ENCODE measurements at places on chromosomes 4 and X.
A peak's percentile ranks its signal among the peaks of the same experiment; 100 is the strongest.

DNA sequence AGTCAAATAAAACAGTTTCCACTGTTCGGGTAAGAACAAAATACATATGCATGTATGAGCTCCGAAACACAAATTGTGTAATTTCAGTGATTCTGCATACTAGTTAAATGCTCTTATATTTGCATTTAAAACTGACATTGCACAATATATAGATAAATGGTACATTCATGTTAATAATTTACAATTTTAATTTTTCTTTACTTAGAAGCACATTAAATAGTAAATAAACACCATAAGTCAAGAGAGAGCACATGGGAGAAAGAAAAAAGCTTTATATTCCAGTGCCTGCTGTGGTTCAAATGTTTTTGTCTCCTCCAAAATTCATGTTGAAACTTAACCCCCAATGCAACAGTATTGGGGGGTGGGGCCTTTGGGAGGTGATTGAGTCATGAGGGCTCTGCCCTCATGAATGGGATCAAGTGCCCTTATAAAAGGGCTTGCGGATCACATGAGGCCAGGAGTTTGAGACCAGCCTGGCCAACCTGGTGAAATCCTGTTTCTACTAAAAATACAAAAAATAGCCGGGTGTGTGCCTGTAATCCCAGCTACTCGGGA is 322.9 kb downstream of the BCOR start:
- no peak for DNase-seq

- peak; percentile 39 for DNase-seq
These were observed 31.6 kb upstream of the IRAK1 start for GRCh38 chrX:154051201-154051810.

- DNase-seq: no peak
These were observed 43.7 kb upstream of the FAM9C start for GRCh38 chrX:13088156-13088487.

GRCh38 chrX:22666441-22666840 is 333.3 kb upstream of the DDX53 start:
- no peak for DNase-seq

DNA sequence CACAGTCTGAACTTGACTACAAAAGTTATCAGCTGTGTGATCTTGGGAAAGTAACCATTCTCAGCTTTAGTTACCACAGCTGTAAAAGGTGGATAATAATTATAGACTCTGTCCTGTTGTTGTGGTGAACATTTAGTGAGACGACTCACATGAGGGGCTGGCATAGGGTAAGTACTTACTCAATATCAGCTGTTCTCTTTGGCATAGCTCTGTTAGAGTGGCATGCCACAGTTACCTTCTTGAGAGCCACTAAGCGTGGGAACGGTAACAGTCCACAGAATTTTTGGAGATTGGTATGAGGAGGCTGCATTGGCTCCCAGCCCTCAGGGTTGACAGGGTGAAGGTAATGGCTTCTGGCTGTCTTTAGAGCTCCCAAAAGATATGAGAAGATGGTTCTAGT is 13.2 kb upstream of the HAND2 start:
- no peak for DNase-seq

- DNase-seq: no peak
These were observed 32.3 kb downstream of the SH3RF1 start for GRCh38 chr4:169238445-169238844.

GRCh38 chrX:110402091-110402849 is 43.6 kb downstream of the RTL9 start:
- DNase-seq: no peak

DNA sequence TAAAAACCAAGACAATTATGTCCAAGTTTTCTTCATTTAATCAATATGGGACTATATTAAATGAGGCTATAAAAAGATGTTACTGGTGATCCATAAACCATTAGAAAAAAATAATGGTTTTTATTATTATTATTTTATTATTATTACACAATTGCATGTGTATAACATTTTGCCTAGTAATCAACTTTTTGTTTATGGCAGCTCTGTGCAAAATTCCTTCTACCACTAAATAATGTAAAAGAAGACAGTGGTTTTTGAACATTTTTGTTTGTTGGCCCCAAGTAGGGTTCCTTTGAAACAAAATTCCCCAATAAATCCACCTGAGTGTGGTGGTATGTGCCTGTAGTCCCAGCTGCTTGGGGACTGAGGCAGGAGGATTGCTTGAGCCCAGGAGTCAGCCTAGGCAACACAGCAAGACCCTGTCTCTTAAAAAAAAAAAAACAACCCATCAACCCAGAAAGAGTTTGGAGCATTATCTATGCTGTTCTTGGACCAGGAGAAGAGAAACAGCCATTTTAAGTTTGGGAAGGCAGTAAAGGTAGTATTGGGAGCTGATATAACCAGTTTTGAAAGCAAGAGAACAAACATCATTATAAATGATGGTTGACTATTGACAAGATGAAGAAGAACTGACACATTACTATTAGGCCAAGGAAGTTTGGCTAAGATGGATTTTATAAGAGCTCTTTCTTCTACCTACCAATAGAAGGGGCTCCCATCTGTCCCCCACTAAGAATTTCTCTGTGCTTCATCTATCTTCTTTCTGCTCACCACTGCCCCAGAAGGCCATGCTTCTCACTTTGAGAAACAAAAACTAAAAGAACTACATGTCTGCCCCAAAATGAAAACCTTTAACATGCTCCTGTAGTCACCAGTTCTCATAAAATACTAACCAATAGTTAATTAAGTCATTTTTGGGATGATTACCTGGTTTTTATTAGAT is 2.2 kb downstream of the TMEM156 start:
- DNase-seq: no peak

DNA sequence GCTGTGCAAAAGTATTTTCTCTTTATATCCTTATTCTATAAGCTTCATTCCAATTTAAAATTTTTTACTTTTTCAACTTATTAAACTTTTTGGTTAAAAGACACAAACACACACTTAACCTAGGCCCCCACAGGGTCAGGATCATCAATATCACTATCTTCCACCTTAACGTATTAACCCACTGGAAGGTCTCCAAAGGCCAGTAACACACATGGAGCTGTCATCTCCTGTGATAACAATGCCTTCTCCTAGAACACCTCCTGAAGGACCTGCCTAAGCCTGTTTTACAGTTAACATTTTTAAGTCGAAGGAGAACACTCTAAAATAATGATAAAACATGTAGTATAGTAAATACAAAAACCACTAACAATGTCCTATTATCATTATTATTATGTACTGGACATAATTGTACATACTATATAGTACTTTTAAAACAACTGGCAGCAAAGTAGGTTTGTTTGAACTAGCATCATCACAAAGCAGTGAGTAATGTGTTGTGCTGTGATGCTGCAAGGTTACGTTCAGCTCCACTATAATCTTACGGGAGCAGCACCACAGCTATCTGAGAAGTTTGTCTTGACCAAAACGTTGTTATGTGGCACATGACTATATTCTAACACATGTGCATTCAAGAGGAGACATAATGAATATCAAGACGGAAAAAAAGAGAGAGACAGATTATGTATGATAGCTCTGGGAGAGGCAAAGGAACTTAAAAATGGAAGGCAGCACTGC is 33.7 kb downstream of the DHX15 start:
- no peak for DNase-seq

DNA sequence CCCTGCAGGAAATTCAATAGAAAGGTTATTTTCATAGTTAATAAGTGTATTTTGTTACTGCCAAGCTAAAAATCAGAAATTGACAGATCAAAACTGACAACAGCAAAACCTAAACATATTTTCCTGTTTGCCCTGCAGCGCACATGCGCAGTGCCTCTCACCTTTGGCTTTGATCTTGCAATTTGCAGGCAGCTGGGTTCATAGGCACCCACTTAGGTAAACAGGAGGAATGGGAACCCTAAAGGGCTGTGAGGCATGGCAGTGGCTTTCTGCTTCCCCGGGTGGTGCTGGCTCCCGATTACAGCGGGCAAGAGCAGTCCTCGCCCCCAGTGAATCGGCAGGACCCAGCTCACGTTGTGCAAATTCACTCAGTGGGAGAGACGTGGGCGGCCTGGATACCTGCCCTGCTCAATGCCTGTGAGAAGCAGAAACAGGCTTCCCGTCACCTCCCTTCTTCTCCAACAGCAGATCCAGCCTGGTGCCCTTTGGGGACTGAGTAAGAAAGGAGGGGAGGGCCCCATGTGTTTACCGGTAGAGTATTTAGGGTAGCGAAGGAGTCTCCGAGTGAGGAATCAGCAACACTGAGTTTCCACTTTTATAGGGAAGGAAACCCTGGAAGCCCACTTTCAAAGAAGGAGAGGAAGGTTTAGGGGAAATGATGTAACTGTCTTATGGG is 25.7 kb downstream of the CCKAR start:
- DNase-seq: no peak

DNA sequence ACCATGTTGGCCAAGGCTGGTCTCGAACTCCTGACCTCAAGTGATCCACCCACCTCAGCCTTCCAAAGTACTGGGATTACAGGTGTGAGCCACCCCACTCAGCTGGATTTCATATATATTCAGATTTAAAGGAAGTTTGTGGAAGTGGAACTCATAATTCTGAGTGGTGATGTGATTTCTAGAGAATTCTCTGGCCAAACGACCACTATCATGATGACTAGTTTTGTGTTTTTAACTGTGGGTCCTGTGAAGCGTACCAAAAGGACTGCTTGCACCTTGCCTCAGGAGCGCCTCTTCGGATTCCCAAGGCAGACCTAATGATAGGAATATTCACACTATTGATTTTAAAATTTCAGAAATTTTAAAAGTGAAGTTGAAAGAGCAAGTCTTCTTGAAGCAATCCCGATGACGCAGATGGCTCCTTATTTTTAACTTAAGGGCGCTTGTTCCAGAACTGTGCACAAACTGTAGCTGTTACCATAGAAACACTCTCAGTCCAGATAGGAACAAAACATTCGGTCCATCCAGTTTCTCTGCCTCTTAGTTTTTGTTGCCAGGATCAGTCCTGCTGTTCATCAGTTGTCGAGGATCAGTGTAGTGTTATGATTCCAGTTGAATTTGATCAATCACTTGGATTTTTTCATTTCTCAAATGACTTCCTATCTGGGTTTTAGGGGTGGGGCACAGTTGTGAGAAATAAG is 51.7 kb upstream of the CLCN4 start:
- DNase-seq: no peak

DNA sequence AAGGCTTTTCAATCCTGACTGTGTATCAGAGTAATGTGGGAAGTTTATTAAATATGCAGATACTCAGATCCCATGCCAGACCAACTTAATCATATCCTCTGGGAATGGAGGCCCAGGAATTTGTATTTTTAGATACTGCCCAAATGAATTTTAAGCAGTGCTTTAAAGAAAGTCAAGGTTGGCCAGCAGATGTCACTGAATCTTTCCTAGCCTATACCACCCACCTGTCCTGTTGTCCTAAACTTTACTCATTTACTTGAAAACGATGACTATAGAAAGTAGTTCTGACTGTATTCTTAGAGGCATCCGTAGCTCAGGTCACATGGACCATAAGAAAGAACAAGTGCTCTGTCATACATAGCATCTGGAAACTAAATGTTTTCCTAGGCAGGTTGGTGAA is 79.9 kb downstream of the AMOT start:
- no peak for DNase-seq

DNA sequence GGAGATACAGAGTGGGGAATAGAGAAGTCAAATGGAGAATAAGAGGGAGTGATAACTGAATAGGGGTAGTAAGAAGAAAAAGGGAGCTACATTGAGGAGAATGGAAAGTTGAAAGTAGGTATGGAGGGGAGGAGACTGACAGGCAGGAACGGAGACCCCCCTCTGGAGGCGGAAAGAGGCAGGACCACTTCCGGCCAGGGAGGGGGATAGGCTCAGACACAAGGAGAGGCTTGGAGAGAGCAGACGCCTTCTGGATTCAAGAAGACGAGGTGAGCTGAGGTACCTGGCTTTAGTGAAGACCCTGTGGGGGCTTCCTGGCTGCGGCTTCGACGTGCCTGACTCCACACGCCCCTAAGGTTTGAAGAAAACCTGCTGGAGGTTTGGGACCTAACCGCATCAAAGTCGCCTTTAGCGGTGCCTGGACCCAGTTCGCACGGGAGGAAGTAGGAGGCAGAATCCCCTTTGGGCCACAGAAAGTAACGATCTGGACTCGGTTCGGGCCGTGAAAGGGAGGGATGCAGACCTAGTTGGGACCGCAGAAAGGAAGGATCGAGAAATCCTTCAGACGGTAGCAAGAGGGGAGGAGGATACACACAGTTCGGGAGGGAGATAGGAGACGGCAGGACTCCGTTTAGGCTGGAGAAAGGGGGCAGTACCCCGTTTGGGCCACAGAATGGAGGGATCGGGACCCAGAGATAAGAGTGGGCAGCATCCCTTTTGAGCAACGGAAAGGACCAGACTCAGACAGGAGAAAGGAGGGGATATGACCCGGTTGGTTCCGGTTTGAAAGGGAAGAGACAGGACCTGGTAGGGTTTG is at the start of gene TRO:
Gene TRO, plus strand, starts transcription at position 215 of the 817 bp plus-strand sequence. CDS start 1,423 bp downstream, outside the sequence.
- DNase-seq: peak; percentile 4

DNA sequence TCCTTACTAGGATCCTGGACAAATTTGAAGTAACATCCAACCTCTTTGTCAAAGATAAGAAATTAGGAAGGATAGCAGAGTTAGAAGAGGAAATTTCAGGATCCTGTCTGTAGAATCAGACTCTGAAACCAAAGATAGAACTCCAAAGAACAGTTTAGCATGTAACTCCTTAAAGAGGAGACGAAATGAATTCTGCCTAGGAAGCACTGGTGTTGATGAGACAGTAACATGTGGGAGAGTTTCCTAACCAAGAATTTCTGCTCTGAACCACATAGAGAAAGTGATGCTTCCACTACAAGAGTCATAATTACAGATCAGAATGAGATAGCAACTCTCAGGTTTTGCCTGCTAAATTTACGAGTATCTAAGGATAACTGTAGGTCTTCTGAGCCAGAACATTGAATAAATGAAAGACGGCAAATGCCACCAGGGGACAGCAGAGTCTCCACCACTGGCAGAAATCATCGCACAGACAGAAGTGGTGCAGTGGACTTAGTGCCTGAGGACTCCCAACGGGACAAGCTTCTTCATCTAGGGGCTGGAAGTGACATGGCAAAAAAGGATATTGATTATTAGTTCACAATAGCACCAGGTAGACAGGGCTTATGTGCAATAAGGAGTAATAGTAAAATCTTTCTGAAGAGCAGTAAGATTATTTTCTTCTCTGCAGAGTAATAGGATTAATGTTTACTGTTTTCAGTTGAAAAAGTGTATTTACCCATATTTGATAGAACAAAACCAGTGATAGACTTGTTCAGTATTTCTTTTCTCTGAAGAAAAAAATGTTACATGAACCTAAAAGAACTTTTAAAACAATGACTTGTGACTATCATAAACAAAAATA is 6.7 kb upstream of the PPID start:
- peak; percentile 63 for DNase-seq

- DNase-seq: no peak
These were observed 477.0 kb downstream of the GBA3 start for GRCh38 chr4:23169608-23170311.

DNA sequence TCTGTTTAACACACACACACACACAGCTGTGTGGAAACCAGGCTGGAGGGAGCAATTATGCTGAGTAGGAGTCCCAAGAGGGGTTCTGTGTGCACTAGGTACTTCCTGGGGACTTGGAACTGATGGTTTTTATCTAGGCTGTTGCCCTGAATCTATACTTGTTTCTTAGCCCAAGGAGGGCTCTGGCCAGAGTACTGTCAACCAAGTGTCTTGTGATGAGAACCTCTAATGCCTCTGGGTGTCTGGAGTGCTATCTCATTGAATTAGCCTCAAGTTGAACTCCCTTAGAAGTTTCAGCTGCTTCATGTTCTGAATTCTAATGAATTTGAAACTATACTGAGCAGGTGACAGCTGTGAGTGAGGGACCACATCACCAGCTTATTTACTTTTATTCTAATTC is 16.6 kb downstream of the ARHGAP24 start:
- no peak for DNase-seq

GRCh38 chrX:78950009-78950835 is 5.0 kb downstream of the P2RY10 start:
- no peak for DNase-seq

Data from putamen (tissue), 1 donor.